ENCODE measurements at places on chromosomes 1 and 21.

DNA sequence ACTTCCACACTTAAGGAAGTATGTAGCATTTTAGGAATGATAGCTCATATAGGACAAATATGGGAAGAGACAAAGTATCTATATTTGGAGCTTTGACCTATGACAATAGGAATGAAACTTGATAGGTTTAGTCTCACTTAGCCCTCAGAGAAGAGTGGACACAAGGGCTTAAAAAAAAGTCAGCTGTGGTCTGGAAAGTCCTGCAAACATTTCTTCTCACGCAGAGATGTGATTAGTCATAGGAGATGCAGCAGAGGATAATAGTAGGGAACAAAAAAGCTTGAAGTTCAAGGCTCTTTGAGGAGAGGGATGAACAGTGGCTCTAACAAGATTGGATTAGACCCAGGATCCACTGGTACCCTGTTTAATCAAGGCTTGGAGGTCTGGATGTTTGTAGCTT, 14.8 kb upstream of the RNF220 start:
- no peak for DNase-seq

- DNase-seq: no peak
Measured at GRCh38 chr1:39409055-39409816, 82.2 kb upstream of the BMP8A start.

GRCh38 chr21:28537371-28538079, 455.2 kb downstream of the LTN1 start:
- DNase-seq: no peak

DNA sequence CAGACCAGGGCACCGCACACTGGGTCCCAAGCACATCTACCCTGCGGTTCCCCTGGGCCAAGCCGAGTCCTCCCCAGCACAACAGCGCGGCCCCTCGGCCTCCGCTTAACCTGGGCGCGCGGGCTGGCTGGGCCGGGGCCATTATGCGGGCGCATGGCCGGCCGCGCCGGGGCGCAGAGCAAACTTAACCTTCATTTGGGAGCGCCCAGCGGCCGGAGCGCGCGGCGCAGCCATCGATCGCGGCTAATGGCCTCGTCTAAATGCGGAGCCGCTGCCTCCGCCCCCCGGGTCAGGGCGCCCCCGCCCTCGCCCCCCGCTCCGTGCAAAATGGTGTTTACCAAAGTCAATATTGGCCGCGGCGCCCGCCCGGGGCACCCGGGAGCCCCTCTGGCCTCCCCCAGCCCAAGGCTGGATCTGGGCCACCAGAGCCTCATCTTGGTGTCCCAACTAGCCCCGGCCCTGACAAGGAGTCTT, 272.1 kb downstream of the TRABD2B start:
- no peak for DNase-seq

DNA sequence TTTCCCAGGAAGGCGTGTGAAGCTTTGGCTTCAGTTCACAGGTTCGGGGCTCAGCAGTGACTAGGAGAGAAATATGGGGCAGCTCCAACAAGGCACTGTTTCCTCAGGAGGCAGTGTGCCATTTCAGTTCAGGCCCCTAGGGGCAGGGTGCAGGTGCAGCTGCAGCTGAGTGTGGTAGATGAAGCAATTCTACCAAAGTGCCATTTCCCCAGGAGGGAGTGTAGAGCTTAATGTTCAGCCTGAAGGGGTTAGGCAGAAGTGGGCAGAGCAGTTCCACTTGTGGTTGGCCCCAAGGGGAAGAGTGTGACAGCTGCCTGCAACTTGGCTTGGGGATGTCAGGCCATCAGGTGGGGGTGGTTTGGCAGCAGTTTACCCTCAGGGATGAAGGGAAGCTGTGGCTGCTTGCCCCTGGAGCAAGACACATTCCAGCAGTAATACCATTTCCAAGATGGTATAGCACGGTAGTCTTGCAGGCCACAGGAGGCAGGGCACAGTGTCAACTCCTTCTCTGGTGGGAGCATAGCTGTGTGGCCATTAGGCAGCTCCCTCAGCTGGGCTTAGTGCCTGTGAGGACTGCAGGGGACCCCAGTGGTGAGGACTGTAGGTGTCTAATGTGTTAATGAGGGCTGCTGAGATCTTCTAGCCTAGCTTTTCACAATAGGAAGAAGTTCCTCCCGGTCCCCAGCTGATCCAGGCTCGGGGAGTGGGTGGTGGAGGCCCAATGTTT, 34.7 kb downstream of the RGSL1 start:
- DNase-seq: peak; percentile 10

DNA sequence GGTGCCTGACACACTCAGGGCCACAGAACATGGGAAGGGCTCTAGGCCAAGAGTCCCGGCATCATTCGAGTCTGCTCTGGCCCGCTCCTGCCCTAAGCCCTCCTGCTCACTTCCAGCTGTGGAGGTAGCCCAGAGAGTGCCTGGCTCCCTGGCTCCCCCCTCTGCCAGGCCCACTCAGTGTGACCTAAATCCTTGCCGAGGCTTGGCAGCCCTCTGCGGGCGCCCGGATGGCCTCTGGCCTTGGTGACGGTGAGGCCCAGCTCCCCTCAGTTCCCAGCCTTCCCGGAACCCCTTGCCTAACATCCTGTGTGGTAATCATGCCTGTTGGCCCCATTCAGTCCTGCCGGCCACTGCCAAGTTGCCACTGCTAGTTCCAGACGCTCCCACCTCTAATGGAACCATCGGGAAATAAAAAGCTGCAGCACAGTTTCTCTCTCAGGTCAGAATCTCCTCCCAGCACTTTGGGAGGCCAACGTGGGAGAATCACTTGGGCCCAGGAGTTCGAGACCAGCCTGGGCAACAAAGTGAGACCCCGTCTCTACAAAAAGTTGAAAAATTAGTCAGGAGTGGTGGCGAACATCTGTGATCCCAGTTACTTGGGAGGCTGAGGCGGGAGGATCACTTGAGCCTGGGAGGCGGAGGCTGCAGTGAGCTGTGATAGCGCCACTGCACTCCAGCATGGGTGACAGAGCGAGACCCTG, 1.2 kb upstream of the H6PD start:
- DNase-seq: peak; percentile 42

DNA sequence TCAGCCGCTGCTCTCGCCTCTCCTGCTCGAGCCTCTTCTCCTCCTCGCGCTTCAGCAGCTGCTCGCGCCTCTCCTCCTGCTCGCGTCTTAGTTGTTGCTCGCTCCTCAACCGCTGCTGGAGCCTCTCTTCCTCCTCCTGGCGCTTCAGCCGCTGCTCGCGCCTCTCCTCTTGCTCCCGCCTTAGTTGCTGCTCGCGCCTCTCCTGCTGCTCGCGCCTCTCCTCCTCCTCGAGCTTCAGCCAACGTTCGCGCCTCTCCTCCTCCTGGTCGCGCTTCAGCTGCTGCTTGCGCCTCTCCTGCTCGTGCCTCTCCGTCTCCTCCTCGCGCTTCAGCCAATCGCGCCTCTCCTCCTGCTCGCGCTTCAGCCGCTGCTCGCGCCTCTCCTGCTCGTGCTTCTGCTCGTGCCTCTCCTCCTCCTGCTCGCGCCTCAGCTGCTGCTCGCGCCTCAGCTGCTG, 3.7 kb downstream of the TCHH start:
- DNase-seq: no peak

GRCh38 chr1:201939148-201939547, 7.2 kb downstream of the LMOD1 start:
- DNase-seq: no peak

GRCh38 chr1:36673202-36673601, 190.5 kb upstream of the CSF3R start:
- no peak for DNase-seq

DNA sequence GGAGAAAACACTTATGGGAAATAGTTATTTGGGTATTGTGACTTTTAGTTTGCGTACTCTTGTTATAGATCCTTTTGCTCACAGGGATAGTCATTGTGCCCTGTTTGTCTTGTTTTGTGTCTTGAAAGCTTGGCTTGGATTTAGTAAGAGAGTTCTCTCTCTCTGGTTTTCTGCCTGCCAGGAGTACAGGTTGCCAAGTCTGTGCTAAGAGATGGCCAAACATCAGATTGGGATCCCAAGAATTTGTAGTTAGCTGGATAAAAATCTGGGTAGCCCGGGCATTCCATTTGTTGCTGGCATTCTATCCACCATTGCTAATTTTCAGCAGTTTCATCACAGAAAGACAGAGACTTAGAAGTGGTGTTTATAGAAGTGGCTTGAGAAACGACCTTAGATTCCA, 222.2 kb downstream of the NRIP1 start:
- DNase-seq: no peak

DNA sequence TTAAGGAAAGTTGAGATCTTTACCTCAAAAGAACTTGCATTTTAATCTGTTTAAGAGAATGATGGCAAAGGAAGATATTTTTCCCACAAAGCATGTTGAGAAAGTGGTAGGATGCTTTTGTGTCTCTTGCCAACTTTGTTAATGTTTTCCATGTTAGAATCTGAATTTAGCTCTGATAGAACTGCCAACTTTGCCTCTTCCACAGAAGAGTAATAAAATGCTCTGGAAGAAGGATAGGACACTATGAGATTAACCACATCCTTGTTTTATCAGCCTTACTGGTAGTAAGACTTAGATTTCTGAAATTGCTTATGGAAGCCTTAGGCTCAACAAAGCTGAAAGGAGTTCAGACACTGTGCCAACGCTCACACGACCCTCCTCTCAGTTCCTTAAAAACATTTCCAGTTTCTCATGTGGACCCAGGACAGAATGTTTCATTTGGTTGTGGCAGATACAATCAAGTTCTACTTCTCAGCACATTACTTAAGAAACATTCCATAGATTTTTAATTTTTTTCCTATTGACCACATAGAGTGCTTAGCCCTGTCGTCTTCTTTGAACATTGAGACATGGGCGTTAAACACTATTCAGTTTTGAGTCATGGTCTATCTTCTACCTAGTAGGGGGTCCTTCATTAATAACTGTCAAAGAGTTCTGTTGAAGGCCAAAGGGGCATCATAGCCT, 59.0 kb downstream of the MTR start:
- DNase-seq: no peak

DNA sequence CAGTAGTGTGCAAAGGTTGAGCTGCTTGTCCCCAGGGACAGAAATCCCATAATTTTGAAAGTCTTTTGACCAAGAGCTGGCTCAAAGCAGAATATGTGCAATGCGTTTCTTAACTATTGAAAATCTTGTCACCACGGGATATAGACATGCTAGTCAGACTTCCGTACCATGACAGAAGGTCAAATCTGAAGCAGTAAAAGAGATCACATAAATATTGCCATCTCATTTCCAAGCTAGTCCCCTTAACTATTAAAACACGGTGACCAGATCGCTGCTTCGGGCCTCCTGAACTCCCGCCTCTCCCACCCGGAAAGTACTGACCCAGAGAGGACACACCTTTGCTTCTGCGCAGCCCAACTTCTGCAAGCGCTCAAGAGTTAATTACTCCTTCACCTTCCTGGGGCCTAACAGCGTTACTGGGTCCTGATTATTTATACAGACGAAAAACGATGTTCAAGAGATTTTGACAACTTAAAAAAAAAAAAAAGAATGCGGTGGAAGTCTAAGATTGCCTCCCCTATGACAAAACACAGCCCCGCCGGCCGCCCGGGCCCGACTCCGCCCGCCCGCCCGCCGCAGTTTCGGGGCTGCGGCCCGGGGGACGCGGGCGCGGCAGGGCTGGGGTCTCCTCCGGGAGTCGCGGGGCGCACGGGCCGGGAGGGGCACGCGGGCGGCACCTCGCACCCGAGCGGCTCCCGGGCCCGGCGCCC, 692 bp downstream of the SORT1 start:
- DNase-seq: no peak

GRCh38 chr1:92764116-92764515, 20.8 kb downstream of the EVI5 start:
- DNase-seq: no peak

GRCh38 chr1:192376374-192376773, 59.6 kb downstream of the RGS21 start:
- DNase-seq: no peak

- DNase-seq: peak; percentile 36
Measured at GRCh38 chr21:36630485-36631206, 68.3 kb upstream of the SIM2 start.

DNA sequence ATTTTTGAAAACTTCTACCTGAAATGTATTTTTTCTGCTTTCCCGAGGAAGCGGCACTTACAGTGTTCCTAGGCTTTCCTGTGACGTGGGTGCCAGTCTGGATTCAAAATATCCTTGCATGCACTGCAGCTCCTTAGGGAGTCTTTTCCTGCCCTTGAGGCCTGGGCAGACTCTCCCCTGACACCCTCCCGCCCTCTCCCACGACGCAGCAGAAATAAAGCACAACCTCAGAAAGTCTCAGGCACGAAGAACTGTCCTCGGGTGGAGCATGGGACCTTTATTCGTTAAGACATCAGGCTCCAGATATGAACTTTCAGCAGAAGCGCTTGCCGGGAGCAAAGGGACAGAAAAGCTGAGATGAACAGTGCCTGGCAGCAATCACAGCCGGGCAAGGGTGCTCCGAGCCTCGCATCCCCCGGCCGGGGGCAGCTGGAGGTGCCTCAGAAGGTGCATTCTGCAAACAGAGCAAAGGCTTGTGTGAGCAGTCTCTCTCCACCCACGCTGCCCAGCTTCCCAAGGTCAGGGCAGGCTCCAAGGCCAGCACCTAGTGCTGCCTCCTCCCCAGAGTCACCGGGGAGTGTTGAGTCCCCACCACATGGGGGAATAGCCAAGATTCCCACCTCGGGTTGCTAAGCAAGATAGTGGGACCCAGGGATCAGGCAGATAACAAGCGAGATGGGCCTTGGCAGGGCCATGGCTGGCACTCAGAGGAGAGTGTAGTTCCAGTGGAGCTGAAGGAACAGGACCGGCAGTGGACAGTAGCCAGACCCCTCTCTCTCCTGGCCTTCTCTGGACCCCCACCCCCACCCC, 3.2 kb downstream of the TFF3 start:
- no peak for DNase-seq

- DNase-seq: peak; percentile 90
Measured at GRCh38 chr1:183470147-183470960, 1.9 kb upstream of the SMG7 start.

- no peak for DNase-seq
Measured at GRCh38 chr1:54156201-54156600, 3.4 kb upstream of the CDCP2 start.

DNA sequence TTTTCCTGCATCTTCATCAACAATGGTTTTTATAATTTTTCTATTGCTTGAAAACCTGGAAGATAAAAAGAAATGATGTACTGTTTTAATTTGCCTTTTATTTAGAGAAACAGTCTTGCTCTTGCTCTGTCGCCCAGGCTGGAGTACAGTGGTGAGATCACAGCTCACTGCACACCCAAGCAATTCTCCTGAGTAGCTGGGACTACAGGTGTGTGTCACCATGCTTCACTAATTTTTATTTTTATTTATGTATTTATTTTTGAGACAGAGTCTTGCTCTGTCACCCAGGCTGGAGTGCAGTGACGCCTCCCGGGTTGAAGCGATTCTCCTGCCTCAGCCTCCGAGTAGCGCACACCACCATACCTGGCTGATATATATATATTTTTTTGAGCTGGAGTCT, 43.0 kb upstream of the RPL11 start:
- DNase-seq: no peak

GRCh38 chr1:88357729-88358128, 326.3 kb upstream of the PKN2 start:
- DNase-seq: no peak
